Tibial nerve (tissue), 4 donors: ENCODE measurements at places on chromosomes 1 and 21. TPM values are rescaled to one million over a fixed set of nuclear protein-coding genes. Genes with fewer than 3 reads are reported as not detected.

DNA sequence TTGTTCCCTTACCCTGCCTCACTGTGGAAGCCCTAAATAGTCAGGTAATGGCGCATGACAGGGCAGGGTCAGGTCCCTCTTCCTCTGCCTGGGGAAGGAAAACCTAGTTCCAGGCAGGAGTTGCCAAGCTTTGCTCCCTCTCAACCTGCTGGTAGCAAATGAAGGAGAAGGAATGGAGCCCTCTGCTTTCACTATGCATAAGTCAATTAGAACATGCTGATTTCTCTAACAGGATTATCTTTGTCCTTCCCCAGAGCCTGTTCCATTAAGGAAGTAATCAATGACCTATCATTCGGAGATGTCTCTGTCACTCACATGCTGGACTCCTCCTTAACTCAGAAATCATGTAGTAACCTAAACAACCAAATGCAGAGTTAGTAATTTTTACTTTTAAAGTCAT is 161.8 kb upstream of the NFIA start:
- DNase-seq, result no peak

DNA sequence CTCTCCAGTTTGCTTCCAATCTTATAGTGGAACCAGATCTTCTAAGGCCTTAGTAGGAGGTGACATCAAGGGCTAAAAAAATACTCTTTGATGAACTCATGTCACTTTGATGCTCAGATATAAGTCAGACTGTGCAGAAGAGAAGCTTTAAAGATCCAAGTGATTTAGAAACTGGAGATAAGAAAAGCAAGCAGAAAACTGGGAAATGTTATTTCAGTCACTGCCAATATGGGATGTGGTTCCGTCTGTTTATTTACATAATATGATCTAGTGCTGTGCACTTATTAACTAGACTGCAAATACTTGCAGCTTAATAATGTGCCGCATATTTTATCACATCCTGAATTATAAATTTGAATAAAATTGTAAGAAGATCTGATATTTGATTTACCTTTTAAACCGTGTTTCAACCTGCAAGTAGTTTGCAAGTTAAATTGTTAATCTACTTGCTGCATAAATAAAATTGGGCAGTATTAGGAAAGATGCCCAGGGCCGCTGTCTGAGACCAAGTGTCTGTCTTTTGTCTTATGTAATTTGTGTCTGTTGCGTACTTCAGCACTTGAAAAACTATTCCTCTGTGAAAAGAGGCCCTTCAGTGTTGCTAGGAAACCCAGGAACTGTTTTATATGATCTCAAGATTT is 29.6 kb downstream of the CXADR start:
- DNase-seq, result no peak

Gene TAL1
- total RNA-seq, result 5.7 TPM

GRCh38 chr1:28172713-28173150 is 3.8 kb downstream of the PTAFR start:
- DNase-seq, result no peak

DNA sequence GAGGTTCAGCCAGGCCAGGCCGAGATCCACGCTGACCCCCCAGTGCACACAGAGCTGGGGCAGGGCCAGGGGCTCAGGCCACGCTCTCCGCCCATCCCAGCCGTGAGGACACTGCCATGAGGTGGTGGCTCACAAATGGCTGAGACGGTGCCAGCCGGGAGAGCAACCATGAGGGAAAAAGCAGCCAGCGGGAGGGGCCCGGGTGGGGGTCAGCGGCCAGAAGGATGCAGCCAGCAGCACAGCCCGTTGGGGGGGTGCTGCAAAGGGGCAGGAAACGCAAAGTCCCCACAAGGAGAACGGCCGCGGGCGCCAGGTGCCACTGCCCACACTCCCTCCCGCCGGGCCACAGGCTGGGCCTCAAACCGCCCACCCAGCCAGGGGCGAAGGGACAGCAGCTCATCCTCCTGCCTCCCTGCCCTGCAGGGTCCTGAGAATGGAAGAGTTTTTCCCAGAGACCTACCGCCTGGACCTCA is 8.3 kb downstream of the TTLL10 start:
- no peak for DNase-seq

Gene OR2T35
- total RNA-seq, result not detected

Gene SPRR2G
- not detected for total RNA-seq

GRCh38 chr1:96833376-96833775 is 111.8 kb downstream of the PTBP2 start:
- DNase-seq, result no peak

- no peak for DNase-seq
Measured at GRCh38 chr1:216983823-216984222, 260.6 kb upstream of the ESRRG start.
